ENCODE measurements at places on chromosomes 11 and 22.

DNA sequence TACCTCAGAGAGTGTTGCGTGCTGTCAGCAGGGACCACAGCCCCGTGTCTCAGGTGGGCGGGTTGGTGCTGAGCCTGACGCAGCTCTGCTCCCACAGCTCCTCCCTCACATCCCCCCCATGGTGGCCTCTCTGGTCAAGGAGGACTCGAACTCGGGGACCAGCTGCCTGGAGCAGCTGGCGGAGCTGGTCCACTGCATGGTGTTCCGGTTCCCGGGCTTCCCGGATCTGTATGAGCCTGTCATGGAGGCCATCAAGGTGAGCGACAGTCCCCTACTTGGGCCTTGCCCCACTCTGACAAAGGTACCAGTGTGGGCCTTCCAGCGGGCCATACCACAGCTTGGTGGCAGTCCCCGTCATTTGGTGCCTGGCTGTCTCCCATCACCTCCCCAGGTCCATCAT, 11.8 kb downstream of the USP35 start:
- DNase-seq, result no peak

DNA sequence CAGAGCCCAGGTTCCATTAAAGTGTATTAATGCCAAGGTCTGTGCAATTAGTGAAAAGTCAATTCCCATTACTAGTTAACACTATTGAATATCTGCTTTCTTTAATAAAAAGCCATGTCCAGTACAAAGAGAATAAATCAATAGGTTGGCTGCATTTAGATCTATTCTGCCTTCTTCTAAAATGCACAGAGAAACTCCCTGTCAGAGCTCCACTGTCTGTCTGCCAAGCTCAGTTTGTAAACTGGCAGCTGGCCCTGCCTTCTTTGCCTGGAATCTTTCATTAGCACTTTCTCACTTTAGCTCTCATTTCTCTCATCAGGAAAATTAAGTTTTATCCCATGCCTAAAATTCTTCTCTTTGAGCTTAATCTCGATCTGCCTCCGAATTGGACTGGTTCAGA, 35.6 kb downstream of the ARL14EP start:
- DNase-seq, result no peak

GRCh38 chr11:8025816-8026215, 38.7 kb downstream of the EIF3F start:
- DNase-seq, result no peak

GRCh38 chr11:68857037-68857586, 15.4 kb upstream of the CPT1A start:
- DNase-seq, result no peak

DNA sequence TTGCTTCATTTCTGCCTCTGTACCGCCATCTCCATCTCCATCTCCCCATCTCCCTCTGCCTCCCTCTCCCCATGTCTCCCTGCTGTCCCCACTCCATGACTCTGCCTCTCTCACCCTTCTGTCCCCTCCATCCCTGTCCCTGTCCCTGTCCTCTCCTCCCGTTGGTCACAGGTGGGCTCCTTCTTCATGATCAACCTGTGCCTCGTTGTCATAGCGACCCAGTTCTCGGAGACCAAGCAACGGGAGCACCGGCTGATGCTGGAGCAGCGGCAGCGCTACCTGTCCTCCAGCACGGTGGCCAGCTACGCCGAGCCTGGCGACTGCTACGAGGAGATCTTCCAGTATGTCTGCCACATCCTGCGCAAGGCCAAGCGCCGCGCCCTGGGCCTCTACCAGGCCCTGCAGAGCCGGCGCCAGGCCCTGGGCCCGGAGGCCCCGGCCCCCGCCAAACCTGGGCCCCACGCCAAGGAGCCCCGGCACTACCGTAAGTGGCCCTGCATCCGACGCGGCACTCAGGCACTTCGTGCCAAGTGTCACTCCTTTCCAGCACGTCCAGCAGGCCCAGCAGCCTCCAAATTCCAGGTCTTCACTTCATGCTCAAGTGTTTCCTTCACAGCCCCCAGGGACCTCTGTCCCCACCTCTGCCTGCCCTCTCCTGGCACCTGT, 76.0 kb downstream of the CACNA1I start:
- no peak for DNase-seq

GRCh38 chr22:42308892-42309468, 38.5 kb upstream of the TCF20 start:
- DNase-seq, result no peak

- DNase-seq, result no peak
These were observed 143.4 kb downstream of the C11orf91 start for GRCh38 chr11:33557201-33557600.

DNA sequence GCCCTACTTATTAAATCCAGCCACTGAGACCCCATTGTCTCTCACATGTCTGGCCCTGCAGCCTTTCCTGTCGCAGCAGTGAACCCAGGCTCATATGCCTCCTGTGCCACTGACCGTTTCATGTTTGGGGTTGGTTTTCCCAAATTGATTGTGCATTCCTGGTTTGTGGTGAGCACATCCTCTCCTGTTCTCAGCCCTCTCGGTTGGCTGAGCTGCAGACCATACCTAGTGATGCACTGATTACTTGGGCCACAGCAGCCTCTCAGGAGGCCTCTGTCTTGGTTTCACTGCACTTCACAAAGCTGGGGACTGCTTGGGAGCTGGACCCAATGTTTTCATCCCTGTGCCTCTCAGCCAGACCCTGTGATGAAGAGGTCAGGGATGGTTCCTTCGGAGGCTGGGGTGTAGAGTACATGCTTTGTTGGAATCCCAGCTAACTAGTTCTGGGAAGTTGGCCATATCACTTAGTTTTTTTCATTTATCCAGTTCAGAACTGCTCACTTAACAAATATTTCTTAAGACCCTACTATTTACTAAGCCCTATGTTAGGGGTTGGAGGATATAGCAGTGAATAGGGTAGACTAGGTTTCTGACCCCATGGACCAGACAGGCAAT, 30.9 kb downstream of the PARVA start:
- DNase-seq, result no peak
